ENCODE measurements at places on chromosomes 16 and 17.

DNA sequence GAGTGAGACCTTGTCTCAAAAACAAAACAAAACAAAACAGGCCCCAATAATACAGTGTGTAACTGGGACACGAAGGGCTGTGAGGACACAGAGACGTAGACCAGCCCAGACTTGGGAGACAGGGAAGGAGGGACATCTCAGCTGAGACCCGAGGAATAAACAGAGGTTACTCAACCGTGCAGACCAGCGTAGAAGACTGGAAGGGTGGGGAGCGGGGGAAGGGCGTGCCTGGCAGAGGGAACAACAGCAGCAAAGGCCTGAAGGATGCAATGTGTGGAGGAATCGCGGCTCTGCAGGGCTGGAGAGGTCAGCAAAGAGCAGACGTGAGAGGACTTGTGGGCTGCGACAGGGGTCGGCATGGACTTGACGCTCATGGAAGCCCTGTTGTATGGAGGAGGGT lies 11.6 kb upstream of the CES4A start:
- no peak for DNase-seq

- peak; percentile 81 for DNase-seq
These were observed 1.7 kb downstream of the MYOCD start for GRCh38 chr17:12667299-12667958.

DNA sequence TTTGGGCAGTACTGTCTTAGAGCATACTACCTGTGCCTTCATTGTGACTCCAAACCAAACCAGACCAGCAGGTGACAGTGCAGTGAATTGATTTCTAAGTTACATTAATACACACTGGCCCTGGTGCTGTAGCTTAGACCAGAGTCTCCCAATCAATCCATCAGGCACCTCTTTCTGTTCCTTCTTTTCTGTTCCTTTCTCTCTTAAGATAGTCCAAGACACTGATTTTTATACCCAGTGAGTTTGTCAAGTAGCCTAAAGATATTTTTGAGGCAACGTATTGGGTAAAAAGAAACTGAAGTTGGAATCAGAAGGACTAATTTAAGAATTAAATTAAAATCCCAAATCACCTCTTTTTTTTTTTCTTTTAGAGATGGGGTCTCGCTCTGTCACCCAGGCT lies 43.1 kb downstream of the ABAT start:
- DNase-seq: no peak

GRCh38 chr16:55479430-55480140 lies 587 bp downstream of the MMP2 start:
- DNase-seq: no peak

GRCh38 chr17:35536664-35537171 lies 760 bp downstream of the SLFN12L start:
- DNase-seq: no peak

DNA sequence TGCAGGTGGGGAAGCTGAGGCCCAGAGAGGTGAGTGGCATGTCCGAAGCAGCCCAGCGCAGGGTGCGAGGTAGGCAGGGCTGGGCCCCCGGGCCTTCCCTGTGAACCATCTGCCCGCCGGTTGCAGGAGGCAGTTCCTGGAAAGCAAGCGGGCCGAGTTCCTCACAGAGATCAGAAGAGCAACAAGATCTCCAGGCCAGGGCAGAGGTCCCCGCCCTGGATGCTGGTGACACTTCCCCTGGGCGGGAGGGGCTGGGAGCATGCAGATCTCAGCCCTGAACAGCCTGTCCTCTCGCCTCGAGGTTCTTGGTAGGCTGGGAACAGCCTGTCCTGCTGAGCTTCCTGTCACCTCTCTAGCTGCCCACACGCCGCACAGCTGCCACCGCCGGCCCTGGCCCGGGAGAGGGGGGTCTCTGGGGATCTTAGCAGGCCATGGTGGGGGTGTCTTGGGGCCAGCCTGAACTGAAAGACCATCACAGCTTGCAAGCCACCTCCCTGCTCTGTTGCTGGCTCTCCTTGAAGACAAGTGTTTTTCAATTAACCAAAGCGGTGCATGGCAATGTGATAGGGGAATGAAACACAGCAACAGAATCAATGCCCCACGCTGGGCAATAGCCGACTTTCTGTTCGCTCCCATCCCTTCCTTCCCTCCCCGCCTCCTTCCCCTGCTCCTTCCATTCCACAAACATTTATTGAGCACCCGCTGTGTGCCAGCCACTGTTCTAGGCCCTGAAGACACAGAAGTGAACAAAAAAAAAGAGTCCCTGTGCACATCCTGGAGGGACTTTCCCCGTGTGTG lies 31.7 kb downstream of the SOCS1 start:
- no peak for DNase-seq

GRCh38 chr17:9890124-9890523 lies 14.9 kb downstream of the RCVRN start:
- no peak for DNase-seq

DNA sequence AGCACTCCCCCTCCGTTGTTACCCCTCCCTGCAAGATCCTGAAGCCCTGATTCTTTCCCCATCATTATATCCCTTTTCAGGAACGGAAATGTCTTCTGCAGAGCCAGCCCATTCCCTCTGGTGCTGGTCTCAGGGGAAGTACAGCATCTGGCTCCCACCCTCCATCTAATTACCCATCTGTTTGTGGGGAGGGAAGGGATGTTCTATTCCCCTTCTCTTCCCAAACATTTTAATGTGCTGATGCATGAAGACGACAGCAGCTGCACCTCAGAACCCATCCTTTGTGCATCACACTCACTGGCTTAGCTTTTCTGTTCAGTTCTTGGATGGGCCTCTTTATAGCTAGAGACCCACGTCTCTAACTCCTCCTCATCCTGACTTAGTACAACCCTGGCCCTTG lies 367.2 kb downstream of the CDH13 start:
- DNase-seq: no peak

GRCh38 chr17:40351359-40352236 lies 12.9 kb downstream of the GJD3 start:
- no peak for DNase-seq

GRCh38 chr17:40073454-40074174 lies 10.8 kb downstream of the THRA start:
- DNase-seq: no peak

DNA sequence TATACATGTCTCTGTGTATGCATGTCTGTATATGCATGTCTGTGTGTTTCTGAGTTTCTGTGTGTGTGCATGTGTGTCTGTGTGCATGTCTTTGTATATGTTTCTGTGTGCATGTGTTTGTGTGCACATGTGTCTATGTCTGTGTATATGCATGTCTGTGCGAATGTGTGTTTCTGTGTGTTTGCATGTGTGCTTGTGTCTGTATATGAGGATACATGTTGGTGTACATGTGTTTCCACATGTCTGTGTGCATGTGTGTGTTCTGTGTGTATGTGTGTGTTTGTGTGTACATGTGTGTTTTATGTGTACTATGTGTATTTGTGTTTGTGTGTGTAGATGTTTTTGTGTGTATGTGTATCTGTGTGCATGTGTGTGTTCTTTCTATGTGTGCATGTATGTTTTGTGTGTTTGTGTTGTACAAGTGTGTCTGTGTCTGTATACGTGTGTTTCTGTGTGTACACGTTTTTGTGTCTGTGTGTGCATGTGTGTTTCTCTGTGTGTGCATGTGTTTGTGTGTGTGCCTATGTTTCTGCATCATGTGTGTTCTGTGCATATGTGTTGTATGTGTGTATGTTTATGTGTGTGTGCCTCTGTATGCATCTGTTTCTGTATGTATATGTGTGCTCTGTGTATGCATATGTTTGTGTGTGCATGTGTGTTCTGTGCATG lies 8.9 kb upstream of the RAB37 start:
- no peak for DNase-seq

GRCh38 chr17:45371414-45372324 lies 54.8 kb upstream of the MAP3K14 start:
- DNase-seq: peak; percentile 98

GRCh38 chr17:79372470-79373238 lies 238.2 kb downstream of the RBFOX3 start:
- DNase-seq: no peak

DNA sequence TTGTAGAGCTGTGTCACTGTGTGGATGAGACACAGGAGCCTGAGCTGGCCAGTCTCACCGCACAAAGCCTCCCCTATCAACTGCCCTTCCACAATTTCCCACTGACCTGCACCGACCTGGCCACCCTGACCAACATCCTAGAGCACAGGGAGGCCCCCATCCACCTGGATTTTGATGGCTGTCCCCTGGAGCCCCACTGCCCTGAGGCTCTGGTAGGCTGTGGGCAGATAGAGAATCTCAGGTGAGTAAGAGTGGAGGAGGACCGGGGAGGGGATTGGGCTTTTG lies 37.4 kb downstream of the NLRC5 start:
- no peak for DNase-seq

DNA sequence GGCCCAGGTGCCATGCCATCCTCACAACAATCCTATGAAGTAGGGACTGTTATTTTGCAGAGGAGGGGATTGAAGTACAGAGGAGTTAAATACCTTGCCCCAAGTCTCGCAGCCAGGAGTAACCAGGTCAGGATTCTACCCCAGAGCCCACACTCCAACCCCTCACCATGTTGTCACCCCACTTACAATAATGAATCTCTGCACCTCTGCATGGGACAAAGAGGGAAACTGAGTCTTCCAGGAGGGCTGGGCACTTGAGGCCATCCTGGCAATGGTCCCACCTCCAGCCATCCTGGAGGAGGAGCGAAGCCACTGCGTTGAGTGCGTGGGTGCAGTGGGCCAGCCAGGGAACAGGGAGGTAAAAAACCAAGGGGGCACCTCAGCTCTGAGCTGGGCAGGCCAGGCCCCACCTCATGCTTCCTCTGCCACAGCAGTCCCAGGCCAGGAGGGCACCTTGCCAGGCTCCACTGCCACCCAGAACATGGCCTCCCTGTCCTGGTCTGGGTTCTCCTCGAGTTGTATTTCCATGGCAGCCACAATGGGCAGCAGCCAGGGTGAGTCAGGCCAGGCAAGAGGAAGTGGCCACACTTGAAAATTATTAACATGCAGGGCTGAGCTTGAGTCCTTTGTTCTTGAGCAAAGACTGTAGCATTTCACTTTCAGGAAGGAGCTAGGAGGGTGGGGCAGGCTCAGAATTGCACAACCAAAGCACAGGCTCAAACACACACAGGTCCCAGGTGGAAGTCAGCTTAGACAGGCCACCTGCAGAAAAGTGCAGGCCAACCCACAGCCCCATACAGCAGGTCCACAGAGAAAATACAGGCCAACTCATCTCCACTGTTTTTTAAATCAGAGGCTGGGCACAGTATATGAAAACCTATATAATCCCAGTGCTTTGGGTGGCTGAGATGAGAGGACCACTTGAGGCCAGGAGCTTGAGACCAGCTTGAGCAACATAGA lies 52.1 kb downstream of the CUEDC1 start:
- peak; percentile 79 for DNase-seq

DNA sequence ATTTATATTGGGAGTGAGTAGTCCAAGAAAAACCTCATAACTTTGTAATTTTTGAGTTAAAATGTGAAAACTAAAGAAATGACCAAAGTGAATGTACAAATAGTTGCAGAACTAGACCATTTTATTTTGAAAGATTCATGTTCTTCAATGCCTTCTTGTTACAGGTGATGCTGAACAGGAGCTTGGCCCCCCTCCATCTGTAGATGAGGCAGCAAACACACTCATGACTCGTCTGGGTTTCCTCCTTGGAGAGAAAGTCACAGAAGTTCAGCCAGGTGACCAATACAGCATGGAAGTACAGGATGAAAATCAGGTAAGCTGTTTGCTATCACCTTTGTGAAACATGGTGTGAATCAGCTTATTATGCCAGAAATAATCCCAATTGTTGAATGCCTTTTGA lies 227.8 kb downstream of the TANC2 start:
- no peak for DNase-seq

- no peak for DNase-seq
These were observed 3.8 kb upstream of the RPL26 start for GRCh38 chr17:8386841-8387240.

GRCh38 chr17:78458736-78459335 lies 80.4 kb downstream of the PGS1 start:
- no peak for DNase-seq

- no peak for DNase-seq
These were observed 37.1 kb downstream of the LCMT1 start for GRCh38 chr16:25148568-25149215.

DNA sequence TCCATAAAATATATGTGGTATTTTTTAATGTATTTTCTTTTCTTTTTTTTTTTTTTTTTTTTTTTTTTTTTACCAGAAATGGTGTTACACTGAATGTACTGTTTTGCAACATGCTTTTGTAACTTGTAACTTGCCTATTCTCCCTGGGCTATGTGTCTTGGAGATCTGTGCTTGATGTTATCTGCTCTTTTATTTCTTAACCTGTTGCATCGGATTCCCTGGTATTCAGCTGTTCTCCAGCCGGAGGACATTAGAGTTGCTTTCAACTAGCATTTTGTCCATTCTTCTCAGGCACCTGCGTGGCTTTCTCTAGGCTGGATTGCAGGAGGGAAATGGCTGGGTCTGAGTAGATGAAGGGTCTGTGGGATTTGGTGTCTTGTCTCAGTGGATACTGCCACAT lies 47.4 kb downstream of the KATNIP start:
- DNase-seq: no peak

GRCh38 chr16:49092704-49093103 lies 188.9 kb downstream of the CBLN1 start:
- no peak for DNase-seq

GRCh38 chr16:14013571-14014283 lies 57.4 kb upstream of the MRTFB start:
- peak; percentile 90 for DNase-seq
